ENCODE measurements at places on chromosomes 7 and 10.

DNA sequence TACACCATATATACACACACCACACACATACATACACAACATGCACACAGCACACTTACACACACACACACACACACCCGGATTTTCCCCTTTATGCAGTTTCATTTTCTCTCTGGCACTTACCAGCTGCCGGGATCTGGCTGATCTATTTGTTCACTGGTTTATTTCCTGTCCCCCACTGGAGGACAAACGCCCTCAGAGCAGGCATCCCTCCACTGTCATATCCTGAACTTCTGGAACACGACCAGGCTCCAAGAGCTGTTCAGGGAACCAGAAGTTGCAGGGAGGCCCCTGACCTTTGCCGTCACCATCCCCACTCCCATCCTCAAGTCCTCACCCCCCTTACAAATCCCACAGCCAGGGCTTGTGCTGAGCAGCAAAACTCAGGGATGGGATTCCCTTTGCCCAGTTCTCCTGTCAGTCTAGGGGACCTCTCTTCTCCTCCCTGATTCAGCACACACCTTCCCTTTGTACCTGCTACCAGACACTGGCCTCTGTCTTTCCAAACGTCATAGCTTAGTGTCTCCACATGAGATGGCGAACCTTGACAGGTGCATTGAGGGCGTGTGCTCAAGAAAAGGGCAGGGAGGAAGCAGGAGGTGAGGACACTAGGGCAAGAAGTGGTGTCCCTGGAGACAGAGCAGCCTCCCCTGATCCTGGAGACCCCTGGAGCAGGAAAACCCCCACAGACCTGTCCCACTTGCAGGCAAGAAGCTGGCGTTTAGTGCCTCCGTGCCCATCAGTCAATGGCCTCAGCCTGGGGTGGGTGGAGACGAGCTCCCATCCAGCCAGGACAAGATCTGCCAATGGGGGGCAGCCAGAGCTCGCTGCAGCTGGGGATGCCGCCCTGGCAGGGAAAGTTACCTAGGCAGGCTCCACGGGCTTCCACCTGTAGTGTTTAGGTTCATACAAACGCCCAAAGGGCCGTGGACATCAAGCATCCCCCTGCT, 12.7 kb upstream of the DOCK1 start:
- DNase-seq = no peak

DNA sequence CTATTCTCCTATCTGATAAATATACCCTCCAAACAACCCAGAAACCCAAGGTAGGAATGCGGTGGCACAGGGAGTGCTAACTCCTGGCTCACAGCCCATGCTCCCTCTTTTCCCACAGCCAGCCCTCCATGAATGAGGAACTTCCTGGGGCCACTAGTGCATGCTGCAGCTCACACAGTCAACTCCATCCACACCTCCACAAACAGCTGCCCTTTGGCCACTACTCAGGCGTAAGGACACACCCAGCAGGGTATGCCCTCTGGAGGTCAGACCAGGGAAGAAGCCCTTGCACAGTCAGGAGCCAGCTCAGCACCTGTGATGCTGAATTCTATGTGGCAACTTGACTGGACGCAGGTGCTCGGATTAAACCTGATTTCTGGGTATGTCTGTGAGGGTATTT, 85.2 kb upstream of the PIK3CG start:
- no peak for DNase-seq

DNA sequence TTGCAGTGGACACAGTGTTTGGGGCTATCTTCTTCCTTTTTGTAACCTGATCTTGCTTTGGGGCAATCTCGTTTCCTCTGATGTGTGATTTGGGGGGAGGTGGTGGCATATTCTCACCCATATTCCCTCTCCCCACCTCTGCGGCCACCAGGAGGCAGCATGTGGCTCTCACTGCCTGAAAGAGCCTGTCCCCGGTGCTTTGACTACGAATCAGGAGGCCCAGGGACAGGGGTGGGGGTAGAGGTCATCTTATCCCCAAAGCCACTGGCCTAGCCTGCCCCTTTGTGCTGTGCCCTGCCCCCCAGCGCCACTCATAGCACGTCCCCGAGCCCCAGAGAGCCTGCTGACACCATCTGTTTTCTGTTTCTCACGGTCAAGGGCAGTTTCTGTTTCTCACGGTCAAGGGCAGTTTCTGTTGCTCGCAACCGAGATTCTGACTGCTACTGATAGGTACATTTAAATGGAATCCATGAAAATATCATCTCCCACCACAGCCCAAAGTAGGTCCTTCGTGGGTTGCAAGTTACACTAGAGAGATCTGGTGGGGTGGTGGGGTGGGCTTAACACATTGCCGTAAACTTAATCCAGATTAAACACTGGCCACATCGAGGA, 28.2 kb downstream of the PHYH start:
- DNase-seq = peak; percentile 53

DNA sequence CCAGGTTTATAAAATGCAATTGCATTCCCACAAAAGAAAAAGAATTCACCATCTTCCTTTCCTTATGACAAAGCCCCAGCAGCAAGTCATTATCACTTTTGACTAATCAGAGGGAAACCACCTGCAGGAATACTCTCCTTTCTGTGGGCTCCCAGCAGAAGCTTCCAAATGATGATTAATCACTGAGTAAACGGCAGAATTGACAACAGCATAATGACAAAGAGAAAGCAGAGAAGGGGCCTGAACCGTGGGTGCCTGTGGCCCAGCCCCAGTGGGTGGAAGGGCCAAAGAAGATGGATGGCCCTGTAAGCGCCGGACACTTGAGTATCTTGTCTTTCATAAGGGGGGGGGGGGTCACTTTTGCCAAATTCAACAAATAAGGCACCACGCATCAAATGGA, 152.4 kb upstream of the NRBF2 start:
- no peak for DNase-seq
